A549 treated with GW870086 at 1 μM for 4 hours (cell line): ENCODE measurements at places on chromosomes 12 and 14. TPM values are rescaled to one million over a fixed set of nuclear protein-coding genes. Genes with fewer than 3 reads are reported as not detected.

Gene LTB4R
- total RNA-seq = 3.9 to 6.3 TPM (median 5.2 TPM) in 5 replicates

Gene ATP6V1D
- 69.1 to 107 TPM (median 72.2 TPM) in 5 replicates for total RNA-seq

Gene GPATCH2L
- 16.5 to 27.0 TPM (median 24.0 TPM) in 5 replicates for total RNA-seq

Gene PRR4
- 0.51 to 4.2 TPM (median 2.0 TPM) in 5 replicates for total RNA-seq

Gene NEDD8
- total RNA-seq = 438 to 493 TPM (median 454 TPM) in 5 replicates

Gene INHBC
- total RNA-seq = not detected in 5 replicates

Gene SLC35F4
- not detected in 5 replicates for total RNA-seq

Gene APEX1
- total RNA-seq = 248 to 258 TPM (median 252 TPM) in 5 replicates

Gene LTBR
- 190 to 234 TPM (median 229 TPM) in 5 replicates for total RNA-seq

Gene TCL1B
- total RNA-seq = not detected in 5 replicates

Gene NUBPL
- 6.1 to 10.3 TPM (median 9.4 TPM) in 5 replicates for total RNA-seq

Gene ADSS1
- 6.4 to 7.9 TPM (median 7.3 TPM) in 5 replicates for total RNA-seq

Gene DIP2B
- total RNA-seq = 12.4 to 17.8 TPM (median 15.3 TPM) in 5 replicates

Gene TRIAP1
- 73.0 to 86.4 TPM (median 76.2 TPM) in 5 replicates for total RNA-seq

Gene DHH
- 0.03 TPM in 1 of 5 replicates, not detected in the others for total RNA-seq

Gene DPY19L2
- total RNA-seq = 1.2 to 1.8 TPM (median 1.6 TPM) in 5 replicates

Gene WNK1
- total RNA-seq = 65.9 to 108 TPM (median 96.2 TPM) in 5 replicates

Gene RTL1
- 0.19 to 0.30 TPM (median 0.24 TPM) in 5 replicates for total RNA-seq

Gene LALBA
- not detected in 5 replicates for total RNA-seq

Gene KRT6C
- total RNA-seq = not detected in 5 replicates

Gene PTPRO
- 0.03 to 0.14 TPM in 2 of 5 replicates, not detected in the others for total RNA-seq

Gene GALC
- 10.9 to 14.5 TPM (median 12.1 TPM) in 5 replicates for total RNA-seq

Gene HOTAIR
- 0.10 to 0.40 TPM (median 0.23 TPM) in 5 replicates for total RNA-seq

Gene FAM90A1
- total RNA-seq = 0.10 to 0.11 TPM (median 0.10 TPM) in 3 of 5 replicates, not detected in the others

Gene REC8
- total RNA-seq = 3.5 to 5.5 TPM (median 5.2 TPM) in 5 replicates

Gene CCDC198
- total RNA-seq = 1.9 to 3.0 TPM (median 2.7 TPM) in 5 replicates

Gene TAS2R42
- total RNA-seq = not detected in 5 replicates

Gene KCNC2
- total RNA-seq = not detected in 5 replicates

Gene PRPH
- 1.6 to 2.1 TPM (median 2.0 TPM) in 5 replicates for total RNA-seq

Gene KRT80
- total RNA-seq = 30.3 to 43.4 TPM (median 36.8 TPM) in 5 replicates

Gene ASIC1
- total RNA-seq = 4.9 to 6.2 TPM (median 5.6 TPM) in 5 replicates

Gene CD69
- total RNA-seq = 0.16 TPM in 1 of 5 replicates, not detected in the others

Gene PTPRB
- total RNA-seq = 0.75 to 1.4 TPM (median 1.0 TPM) in 5 replicates

Gene AQP5
- total RNA-seq = not detected in 5 replicates

Gene RNASE7
- total RNA-seq = not detected in 5 replicates

Gene NOVA1
- total RNA-seq = 3.7 to 5.3 TPM (median 4.0 TPM) in 5 replicates

Gene B4GALNT1
- total RNA-seq = 34.5 to 48.1 TPM (median 42.6 TPM) in 5 replicates

Gene ADAMTS20
- not detected in 5 replicates for total RNA-seq

Gene CELA1
- not detected in 5 replicates for total RNA-seq

Gene GUCY2C
- total RNA-seq = 0.03 TPM in 1 of 5 replicates, not detected in the others

Gene MIS18BP1
- 15.3 to 25.4 TPM (median 21.0 TPM) in 5 replicates for total RNA-seq

Gene RASSF3
- total RNA-seq = 24.8 to 33.6 TPM (median 29.4 TPM) in 5 replicates
